NCI-H1048 (cell line): ENCODE measurements at places on chromosomes 5 and 9.
A peak's percentile ranks its signal among the peaks of the same experiment; 100 is the strongest.

- no peak for DNase-seq
These were observed 34.8 kb downstream of the SNX24 start for GRCh38 chr5:122880170-122880689.

DNA sequence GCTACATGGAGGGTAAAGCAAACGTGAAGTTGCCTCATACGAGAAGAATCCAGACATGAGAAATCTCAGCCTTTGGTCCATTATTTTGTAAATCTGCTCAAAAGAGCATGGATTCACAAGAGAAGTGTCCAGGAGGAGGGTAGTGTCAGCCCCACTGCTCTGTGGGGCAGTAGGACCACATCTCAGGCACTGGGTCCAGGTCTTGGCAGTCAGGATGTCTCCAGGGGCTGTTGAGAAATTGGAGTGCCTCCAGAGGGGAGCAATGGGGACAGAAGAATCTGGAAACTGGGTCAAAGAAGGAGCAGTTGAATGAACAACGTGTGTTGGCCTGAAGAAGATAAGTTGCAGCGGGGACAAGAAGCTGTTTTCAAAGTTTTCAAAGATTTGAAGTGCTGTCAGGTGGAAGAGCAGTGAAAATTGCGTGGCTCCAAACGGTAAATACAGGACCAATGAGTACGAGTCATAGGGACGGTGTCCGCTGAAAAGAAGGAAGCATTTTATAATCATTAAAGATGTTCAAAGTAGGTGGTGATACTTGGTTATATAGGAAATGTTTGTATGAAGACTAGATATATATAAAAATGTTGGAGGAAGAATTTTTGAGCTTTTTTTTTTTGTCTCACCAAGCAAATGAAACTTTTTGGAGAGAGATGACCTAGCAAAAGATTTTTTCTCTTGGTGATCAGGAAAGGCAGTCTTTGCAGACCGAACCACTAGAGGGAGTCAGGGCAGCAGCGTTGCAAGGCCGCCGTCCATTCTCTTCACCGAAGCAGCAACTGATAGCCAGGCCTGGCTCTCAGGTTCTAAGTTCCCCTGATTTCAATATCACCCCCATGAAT lies 57.1 kb upstream of the ZBED3 start:
- peak; percentile 18 for DNase-seq

- no peak for DNase-seq
These were observed 162.3 kb downstream of the DRD1 start for GRCh38 chr5:175281714-175282113.

DNA sequence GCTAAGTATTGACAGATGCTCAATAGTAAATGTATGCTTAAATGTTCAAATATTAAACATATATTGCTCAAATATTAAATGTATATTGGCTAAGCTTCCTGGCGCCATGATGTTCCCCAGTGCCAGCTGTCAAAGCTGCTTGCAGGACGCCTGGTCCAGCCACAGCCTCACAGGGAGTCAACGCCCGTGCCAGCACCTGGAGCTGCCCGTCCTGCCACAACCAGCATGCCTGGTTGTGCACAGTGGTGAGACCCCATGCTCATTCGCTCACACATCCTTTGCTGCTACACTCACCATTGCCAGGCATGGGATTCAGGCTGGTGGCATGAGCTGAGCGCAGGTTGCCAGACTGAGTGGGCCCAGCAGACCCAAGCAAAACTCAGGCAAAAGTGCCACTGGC lies 926.9 kb upstream of the EDIL3 start:
- no peak for DNase-seq

DNA sequence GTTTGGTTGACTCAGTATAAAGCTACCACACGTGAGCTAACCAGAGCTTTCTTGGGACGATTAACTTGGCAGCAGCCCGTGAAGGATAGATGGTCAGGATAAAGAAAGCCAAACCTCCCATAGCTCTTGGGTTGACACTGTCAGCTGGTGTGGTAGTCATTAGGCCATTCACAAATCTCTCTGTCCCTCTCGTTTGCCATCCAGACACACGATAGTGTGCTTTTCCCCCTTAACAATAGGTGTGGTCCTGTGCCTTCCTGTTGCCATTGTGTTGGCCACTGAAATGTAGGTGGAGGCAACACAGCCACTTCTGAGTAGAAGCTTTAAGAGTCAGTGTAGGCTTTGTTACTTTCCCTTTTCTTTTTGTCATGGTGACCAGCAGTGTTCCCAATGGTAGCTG lies 11.7 kb downstream of the OR13J1 start:
- DNase-seq: no peak

- DNase-seq: no peak
These were observed 195.0 kb downstream of the PDE4D start for GRCh38 chr5:59698207-59699178.

DNA sequence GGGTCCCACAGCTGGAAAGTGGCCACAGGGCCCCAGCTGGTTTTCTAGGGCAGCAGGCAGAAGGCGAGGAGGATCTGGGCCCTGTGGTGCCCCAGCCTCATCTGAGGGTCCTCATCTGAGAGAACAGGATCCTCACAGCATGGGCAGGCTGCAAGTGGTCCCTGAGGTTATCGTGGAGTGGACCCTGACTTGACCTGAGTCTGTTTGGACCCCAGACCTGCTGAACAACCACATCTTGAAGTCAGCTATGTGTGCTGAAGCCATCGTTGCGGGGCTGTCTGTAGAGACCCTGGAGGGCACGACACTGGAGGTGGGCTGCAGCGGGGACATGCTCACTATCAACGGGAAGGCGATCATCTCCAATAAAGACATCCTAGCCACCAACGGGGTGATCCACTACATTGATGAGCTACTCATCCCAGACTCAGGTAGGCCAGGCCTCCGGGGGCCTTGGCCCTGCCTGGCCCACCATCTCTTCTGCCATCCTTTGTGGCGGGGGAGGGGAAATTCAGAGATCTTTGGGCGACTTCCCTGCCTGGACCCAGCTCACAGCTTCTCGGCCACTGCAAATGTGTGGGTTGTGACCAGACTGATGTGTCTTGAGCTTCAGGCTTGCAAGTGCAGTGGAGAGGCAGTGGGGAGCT lies 24.0 kb downstream of the TGFBI start:
- DNase-seq: no peak

DNA sequence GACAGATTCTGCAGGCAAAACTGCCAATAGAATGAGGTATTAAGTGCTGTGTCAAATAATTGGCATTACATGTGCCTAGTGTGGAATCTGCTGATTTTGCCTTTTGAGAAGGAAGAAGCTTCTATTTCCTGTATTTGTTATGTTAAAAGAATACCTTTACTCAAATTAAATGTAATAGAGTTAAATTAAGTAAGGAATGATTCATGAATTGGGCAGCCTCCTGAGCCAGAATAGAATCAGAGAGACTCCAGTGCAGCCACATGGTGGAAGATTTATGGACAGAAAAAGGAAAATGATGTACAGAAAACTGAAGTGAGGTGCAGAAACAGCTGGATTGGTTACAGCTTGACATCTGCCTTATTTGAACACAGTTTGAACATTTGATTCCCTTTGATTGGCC lies 464.4 kb upstream of the SEMA6A start:
- DNase-seq: no peak

DNA sequence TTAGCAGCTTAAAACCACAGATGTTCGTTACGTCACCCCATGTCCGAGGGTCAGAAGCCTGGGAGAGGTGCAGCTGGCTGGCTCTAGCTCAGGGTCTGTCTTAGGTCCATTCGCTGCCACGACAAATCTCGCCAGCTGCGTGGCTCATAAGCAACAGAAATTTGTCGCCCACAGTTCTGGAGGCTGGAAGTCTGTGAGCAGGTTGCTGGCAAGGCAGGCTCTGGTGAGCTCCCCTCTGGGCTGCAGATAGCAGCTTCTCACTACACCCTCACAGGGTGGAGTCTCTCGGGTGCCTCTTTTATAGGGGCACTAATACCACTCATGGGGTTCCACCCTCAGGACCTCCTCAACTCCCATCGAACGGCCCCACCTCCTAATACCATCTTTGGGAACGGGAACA lies 40.1 kb upstream of the FCN2 start:
- no peak for DNase-seq

GRCh38 chr9:121658166-121658565 lies 6.7 kb downstream of the DAB2IP start:
- DNase-seq: no peak

- DNase-seq: no peak
These were observed 19.1 kb downstream of the TNFSF8 start for GRCh38 chr9:114911167-114911821.

DNA sequence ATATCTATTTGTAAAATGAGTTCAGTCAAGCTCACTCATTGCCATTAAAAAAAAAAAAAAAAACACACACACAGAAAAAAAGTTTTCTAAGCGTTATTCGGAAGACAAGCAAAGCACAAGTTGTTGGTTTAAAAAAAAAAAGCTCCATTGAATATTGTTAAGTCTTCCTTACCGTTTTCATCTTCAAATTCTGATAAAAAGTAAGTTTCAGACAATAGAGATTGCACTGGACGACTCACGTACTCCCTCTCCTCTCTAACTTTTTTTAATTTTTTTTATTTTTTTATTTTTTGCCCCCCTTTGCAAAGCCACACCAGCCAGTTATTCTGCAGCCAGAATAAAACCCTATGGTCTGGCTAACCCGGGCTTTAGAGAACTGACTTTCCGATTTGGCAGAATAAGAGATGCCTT lies 544 bp downstream of the ADAMTS6 start:
- no peak for DNase-seq

DNA sequence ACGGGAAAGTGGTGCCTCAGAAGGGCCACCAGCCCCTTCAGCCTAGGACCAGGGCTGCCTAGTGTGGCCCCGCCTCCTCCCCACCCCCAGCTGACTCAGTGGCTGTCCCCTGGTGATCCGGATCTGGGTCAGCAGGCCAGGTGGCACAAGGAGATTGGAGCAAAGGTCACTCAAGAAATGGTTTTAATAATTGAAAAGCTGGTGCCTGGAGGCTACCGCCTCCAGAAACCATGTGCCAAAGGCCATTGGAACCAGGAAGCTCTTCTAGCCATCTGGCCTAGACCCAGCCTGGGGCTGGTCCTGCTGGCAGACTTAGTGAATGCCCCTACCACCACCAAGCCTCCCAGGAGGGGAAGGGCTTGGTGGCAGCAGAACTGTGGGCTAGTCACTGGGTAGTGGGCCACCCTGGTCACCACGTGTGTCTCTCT lies 1.5 kb downstream of the ST6GALNAC4 start:
- no peak for DNase-seq

GRCh38 chr9:81224166-81225081 lies 464.9 kb downstream of the TLE1 start:
- DNase-seq: no peak

DNA sequence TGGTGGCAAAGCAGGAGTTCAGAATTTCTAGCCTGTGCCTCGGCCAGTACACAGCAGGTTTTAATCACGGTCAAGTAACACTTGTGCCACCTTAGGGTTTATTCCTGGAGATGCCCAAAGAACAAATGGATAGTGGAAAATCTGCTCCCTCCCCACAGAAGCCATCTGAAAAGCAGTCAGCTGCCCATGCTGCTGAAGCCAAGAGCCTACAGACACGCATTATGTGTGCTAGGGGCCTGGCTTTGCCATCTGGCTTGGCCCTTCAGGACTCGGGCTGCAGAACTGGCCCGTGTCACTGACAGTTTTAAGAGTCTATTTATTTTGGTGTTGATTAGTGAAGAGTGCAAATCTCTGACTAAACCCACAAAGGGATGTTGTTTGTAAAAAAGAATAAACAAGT lies 11.1 kb downstream of the ARSB start:
- no peak for DNase-seq

DNA sequence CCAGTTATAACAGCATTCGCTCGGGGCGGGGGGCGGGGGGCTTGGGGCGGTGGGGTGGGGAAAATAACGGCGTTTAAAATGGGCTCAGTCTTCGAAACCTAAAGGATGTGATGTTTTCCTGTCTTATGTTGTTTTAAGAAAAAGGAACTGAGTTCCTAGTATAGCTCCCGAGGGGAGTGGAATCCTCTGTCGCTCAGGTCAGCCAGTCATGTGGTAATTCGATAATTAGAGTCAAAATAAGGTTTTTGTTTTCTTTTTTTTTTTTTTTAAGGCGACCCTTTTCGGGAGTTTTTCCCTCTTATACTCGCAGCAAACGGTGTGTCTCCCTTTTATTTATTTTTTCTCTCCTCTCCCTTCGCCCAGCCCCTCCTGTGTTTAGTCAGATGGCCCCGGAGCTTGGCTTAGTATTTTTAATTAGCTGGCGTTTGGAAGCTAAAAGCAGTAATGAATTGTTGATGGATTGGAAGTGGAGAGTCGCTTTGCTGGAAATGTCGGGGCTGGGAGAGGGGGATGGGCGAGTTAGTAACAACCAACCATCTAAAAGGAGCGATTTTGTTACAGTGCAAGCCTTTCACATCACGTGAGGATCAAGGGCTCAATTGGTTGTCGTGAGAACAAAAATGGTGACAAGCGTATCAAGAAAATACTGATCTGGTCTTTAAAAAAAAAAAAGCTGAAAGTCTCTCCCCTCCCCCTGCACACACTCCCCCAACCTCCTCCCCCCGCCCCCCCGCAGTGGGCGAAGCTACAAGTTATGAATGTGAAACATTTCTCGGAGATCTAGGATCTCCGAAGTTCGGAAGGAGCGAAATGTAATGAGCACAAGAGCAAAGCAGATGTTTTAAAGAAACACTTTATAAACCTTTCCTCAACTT lies 714 bp upstream of the ZNF608 start:
- DNase-seq: peak; percentile 82

DNA sequence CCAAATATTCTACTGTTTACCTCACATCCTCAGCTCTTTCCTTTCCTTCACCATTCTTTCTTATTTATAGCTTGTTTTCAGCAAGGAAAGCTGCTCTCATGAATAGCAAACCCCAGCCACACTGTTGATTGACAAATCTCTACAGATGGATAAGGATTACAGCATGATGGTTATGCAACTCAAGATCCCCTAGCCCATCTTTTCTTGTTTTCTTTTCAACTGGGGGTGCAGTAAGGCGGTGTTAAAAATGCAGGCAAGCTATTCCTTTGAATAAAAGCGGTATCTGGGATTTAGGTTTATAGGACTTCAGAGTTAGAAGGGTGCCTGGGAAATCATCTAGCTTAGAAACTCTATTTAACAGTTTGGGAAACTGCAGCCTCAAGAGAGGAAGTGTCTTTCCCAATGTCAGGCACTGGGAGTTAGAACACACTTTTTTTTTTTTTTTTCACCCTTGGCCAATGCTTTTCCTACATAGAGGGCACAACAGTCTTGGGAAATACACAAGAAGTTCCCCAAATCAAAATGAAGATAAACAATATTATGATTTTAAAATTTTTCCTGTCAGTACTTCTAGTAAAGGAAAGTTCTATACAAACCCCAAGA lies 2.6 kb downstream of the SPARC start:
- DNase-seq: no peak

- no peak for DNase-seq
These were observed 322.4 kb downstream of the TMEM167A start for GRCh38 chr5:82754759-82755158.

DNA sequence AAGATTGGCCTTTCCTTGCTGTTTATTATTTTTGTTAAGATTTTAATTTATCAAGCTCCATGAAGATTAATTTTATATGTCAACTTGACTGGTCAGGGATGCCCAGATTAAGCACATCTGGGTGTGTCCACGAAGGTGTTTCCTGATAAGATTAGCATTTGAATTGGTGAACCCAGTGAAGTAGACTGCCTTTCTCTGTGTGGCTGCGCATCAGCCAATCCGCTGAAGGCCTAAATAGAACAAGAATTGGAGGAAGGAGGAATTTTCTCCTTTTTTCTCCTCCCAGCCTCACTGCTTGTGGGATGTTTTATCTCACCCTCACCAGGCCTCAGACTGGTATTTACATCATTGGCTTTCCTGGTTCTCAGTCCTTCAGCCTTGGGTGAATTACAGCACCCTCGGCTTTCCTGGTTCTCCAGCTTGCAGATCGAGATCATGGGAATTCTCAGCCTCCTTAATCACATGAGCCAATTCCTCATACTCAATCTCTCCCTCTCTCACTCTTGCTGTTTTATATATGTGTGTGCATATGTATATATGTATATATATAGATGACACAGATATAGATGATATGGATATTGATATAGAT lies 135.4 kb upstream of the SPEF2 start:
- DNase-seq: no peak
